ENCODE measurements at places on chromosomes 6 and 20.

DNA sequence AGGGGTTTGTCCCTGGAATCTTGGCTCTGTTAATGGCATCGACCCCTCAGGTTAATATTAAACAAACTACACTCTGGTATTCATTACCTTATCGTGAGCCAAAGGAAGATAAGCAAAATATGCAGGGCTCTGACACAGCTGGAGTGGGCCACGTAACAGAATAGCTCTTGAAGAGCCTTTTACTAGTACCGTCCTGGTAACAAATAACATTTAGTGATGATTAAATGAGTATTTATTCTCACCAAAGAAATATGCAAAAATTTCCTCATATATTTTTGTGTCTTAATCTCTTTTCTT lies 20.1 kb upstream of the UTRN start:
- DNase-seq, result no peak

DNA sequence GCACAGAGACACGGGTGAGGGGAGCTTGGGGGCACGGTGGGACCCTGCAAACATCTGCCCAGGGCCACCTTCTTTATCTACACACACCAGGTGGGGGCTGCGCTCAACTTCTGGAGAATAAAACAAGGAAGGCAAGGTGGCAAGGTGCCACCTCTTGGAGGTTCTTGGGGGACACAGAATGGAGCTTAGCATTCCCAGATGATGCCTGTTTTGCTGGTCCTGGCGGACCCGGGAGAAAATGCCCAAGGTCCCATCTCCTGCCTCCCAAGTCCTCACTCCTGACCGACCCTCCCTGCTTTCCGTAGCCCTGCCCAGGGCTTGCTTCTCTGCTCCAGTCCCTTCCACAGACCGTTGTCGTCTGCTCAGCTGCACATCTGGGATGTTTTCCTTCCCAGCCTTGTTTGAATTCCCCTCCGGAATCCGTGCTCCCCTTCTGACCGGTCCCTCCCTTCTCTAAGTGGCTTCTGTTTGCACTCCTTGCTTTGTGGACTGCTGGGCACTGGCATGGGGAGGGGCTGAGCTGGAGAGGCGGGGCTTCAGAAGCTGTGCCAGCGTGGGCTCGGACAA lies 13.1 kb downstream of the ITPR3 start:
- no peak for DNase-seq

- no peak for DNase-seq
Measured at GRCh38 chr6:129645106-129645829, 64.7 kb downstream of the ARHGAP18 start.

DNA sequence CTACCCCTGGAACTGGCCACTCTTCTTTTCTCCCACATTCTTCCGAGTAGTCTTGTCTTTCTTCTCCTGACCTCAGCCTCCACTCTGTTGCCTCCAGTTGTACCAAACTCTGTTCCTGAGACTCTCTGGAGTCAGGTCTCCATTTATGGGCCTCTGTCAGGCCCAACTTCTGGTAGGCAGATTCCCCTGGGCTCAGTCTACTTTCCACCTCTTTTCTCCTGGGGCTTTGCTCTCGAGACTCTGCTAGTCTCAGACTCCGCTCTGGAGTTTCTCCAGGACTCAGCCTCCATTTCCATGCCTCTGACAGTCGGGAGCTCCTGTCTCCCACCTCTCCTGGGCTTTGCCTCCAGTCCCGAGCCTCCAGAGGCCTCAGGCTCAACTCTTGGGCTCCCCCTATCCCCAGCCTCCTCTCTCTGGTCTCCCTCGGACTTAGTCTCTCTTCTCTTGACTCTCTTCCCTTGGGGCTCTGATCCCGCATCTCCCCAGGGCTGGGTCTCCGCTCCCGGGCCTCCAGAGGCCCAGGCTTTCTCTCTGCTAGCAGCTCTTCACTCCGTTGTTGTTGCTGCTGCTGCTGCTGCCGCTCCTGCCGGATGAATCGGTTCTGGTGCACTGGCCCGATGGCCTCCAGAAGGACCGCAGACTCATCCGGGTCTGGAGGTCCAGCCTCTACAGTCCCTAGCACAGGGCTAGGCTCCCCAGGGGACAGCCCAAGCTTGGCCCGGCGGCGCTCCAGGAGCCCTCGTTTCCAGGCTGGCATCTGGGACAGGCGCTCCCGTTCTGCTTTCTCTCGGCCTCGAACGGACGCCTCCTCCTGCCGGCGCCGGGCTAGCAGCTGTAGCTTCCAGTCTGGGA lies 1.1 kb downstream of the PPP1R18 start:
- no peak for DNase-seq

GRCh38 chr20:17871886-17872285 lies 96.7 kb downstream of the SNX5 start:
- no peak for DNase-seq

GRCh38 chr6:140908505-140908904 lies 1224.2 kb upstream of the GJE1 start:
- DNase-seq, result no peak

DNA sequence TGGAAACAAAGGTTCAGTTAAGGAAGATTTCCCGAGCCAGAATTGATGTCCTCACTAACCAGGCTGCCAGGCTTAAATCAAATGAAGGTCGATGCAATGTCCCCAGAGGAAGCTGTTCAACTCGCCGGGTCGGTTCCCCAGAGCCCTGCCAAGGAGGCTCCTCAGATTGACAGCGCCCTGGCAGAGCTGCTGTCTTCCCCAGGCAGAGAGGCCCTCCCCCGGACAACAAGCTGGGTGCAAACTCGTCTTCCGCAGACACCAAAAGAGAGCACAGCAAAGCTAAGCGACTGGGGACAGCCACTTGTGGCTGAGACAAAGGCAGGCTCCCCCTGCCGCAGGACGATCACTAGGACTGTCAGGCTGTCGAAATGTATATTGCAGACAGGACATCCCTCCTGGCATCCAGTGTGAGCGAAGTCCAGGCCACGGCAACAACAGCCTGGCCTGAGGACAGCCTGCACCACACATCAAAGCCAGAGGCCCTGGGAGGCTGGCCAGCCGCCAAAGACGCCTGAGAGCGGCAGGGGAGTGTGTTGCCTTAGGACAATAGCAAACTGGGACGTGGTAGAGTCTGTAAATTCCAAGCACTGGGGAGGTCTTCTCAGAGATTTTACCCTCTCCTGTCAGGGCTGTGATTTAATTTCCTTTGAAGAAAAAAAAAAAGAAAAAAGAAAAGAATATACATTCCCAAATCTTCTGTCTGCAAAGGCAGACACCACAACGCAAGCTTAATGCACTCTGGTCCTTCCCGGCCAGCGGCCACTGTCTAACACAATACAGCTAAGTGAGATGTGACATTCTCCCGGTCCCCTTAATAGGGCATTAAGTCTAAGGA lies 99.1 kb downstream of the HIVEP2 start:
- peak; percentile 24 for DNase-seq

All from AG09309 (cell line).